ENCODE measurements at places on chromosomes 13 and 19. TPM values are rescaled to one million over a fixed set of nuclear protein-coding genes. Genes with fewer than 3 reads are reported as not detected.

Gene PLIN5
- total RNA-seq, result 7.4 TPM

Gene ZNF628
- 31.3 TPM for total RNA-seq

Gene ALOX5AP
- total RNA-seq, result 2.5 TPM

Gene DIAPH3
- 12.5 TPM for total RNA-seq

Gene GFY
- 0.62 TPM for total RNA-seq

Measured in testis (tissue), 5 donors.